ENCODE measurements at places on chromosomes 11 and 22.
A peak's percentile ranks its signal among the peaks of the same experiment; 100 is the strongest.

DNA sequence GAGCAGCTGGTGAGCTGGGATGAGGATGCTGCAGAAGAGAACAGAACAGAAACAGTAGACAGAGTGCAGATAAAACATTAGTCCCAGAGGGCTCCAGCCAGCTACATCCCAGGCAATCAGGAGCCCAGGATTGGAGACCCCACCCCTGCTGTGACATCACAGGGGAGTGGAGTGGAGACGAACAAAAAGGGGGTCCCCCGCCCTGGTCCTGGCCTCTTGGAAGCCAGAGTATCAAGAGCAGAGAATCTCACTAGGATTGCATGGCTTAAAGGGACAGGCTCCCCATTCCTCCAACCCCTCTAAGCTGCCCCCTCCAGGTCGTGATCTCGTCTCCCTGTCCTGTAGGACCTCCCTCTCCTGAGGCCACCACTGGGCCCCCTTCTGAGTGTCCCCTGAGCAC is at the start of gene P2RX3:
Gene P2RX3, plus strand, starts transcription at position 211 of the 400 bp plus-strand sequence. CDS start 199 bp downstream, outside the sequence.
- DNase-seq, result no peak

GRCh38 chr11:44590769-44591168 is 25.3 kb downstream of the CD82 start:
- no peak for DNase-seq

DNA sequence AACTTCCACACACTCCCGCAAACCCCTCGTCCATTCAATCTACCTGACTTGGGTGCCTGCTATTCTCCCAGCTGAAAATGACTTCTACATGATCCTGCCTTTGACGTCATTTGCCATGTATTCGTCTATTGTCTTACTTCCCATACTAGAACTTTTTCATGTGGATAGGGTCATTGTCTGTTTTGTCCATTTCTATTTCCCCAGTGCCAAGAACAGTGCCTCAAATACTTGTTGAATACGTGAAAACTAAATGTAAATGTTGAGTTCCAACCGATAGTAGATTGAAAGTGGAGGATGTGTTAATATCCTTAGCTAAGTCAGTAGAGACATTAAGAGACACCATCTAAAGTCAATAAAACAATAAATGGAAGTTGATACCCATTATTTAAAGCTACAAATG is 935 bp downstream of the TRIM68 start:
- no peak for DNase-seq

- DNase-seq, result no peak
Measured at GRCh38 chr11:13297917-13298356, 20.3 kb downstream of the BMAL1 start.

DNA sequence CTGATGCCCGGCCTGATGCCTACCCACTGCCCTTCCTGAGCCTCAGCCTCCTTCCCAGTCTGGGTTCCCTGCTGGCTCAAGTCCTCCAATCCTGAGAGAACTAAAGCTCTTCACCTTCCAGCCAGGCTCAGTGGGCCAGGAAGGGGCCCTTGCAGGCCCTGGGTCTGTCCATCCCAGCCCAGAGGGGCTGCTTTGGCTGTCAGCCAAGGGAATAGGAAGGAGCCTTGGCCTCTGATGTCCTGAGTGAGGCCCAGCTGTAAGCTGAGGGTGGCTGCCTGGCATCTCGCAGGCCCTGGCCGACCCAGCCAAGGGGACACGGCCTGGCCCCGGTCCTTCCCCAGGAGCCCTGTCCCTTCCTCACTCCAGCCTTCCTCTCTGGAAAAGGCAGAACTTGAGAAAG is 83.4 kb downstream of the DHCR7 start:
- DNase-seq, result no peak

DNA sequence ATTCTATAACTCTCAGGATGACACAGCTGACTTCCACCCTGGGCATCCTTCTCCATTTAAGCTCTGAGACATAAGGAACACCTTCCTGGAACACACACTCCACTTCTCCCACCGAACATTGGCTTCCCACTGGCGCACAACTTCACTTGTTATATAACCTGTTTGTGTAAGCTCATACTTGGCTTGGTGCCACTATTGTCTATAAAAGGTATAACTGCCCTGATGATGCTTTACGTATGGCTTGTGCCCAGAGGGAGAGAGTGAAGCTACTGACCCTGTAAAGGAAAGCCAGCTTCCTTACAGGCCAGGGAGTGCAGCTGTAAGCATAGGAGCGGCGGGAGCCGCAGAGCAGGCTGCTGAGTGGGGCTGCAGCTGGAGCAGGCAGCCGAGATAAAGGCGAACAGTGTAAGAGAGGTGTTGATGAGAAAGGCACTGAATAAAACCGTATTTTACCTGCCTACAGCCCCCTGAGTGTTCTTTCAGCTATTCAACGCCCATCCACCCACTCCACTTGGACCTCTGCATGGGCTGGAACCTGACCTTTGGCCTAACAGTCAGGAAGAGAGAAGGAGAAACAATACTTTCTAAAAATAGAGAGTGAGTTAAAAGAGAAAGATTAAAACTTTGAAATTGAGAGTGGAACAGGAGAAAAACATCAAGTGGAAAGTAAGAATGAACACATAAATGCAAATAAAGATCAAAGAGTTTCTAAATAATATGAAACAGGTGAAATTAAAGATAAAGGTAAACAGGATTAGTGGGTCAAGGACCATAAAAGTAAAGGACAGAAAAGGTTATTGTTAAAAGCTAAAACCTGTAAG is 252.1 kb upstream of the ARHGAP42 start:
- DNase-seq, result no peak

DNA sequence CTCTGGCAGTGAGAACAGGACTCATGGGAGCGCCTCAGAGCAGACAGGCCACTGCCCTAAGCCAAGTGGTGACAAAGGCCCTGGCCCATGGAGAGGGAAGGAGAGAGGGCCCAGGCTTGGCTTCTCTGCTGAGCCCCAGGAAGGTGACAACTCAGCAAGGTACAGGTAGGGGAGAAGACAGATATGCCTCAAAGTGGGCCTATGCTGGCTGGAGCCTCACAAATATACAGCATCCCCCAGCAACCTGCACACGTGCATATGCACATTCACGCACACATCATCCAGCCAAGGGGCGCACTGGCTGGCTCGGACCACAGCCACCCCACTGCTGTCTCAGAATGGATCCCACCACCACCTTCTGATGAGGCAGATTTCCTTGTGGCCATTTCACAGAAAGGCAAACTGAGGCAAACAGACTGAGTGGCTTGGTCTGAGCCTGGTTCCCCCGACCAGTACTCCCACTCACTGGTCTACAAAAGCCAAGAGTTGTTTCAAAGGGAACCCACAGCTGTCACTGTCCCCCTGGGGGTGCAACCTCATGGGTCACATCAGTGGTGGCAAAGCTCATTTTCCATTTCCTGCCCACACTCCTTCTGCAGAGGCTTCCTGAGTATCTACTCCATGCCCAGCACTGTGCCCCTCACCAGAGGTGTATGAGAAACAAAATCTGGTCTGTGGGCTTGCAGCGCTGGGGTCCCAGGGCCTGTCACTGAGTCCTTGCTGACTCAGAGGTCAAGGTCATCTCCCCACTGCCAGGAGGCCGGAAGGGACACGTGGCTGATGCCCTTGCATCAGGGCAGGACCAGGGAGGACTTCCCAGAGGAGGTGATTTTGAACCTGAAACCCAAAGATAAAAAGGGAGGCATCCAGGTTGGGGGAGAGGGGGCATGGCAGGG is 67.3 kb upstream of the PRR5 start:
- DNase-seq, result no peak

GRCh38 chr11:122158171-122158570 is 42.2 kb upstream of the BLID start:
- no peak for DNase-seq

DNA sequence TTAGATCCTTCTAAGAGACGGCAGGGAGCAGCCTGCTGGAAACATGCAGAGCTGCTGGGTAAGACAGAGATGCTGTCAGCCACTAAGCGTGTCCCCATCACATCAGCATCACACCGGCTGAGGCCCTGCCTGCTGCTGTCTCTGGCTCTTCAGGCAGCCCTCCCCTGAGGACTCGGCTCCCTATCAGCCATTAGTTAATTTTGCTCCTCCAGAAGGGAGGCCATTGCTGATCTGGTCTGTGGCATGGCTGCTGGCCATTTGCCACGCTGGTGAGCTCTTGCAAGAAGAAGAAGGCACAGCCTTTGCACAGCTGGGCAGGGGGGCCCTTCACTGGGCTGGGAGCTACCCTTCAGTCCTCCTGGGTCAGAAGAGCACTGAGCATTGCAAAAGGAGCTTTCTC is 131.2 kb upstream of the PARVA start:
- DNase-seq, result no peak

DNA sequence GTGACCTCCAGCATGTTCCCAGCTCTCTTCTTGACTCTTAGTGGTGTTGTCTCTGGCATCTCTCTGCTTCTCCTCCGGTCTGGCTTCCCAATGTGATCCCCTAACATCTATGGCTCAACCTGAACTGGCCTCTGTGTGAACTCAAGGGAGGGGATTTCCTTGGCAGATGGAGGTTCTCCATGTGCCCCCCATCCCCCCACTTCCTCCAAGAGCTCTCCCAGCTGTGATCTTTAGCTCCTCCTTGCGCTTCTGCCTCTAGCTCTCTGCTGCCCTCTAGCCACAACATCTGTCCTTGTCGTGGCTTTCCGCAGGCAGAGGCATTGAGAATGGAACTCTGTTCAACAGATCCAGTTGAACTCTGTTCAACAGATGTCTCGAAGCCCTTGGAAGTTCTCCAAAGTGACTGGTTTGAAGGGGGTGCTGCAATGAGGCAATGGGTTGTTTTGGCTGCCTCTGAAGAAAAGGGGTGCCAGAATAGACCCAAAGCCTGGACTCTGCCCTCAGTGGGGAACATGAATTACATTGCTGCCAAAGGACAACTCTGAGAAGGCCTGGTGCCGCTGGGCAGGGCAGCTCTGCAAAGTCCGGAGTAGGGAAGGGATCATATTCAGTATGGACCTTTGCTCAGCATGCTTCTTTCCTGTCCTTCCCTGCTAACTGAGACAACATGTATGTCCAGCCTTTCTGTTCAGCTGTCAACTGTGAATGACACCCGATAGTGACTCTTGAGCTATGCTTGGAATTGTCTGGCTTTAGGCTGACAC is 61.9 kb downstream of the ADM start:
- DNase-seq, result peak; percentile 40

DNA sequence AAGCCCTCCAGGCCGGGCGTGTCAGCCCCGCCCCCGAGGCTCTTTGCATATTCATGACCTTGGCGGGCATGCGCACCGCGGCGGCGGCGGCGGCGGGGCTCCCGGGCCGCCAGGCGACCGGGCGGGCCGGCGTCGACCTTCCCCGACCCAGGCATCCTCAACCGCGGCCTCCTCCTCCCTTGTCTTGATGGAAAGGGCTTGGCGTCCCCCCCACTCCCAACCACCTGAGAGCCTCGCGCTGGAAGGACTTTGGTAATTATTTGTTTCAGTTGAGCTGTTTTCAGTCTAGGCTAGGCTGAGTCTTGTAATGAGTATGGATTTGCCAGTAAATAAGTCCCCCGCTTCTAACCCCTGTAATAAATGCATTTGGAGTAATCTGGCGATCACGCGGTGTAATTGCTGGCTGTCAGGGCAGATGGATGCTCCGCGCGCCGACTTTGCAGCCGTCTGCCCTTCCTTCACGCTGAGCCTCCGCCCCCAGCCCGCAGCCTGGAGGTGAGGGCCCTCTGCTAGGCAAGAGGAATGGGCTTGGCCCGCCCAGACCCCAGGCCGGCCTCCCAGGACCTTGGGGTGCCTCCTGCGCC is 25.2 kb downstream of the FLRT1 start:
- peak; percentile 59 for DNase-seq

DNA sequence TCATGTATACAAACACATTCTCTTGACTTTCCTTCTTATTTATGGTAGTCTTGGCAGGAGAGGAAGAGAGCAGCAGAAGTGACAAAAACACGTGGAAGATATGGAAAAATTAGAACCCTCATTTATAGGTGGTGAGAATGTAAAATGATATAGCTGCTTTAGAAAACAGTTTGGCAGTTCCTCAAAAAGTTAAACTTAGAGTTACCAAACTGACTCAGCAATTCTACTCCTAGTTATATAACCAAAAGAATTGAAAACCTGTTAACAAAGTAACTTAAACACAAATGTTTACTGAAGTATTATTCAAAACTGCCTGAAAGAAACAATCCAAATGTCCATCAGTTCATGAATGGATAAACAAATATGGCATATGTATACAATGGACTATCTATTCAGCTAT is 16.8 kb downstream of the NUCB2 start:
- DNase-seq, result no peak

DNA sequence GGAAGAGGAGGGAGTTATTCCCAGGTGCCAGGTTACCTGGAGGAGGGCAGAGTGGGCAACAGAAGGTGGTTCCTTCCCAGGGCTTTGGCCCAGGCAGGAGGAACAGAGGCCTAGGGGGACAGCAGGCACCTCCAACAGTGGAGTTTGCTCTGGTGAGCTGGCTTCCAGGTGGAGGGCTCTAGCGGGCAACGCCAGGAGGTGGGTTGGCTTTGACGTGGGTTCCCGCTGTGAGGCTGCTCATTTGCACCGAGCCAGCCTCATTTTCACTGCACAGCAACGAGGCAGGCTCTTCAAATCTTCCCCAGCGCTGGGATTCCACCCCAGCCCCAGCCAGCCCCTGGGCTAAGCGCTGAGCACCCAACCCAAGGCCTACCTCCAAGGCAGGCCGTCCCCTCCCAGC is 8.1 kb downstream of the IGSF9B start:
- DNase-seq, result no peak

GRCh38 chr11:68255526-68255925 is 16.2 kb downstream of the C11orf24 start:
- DNase-seq, result no peak

DNA sequence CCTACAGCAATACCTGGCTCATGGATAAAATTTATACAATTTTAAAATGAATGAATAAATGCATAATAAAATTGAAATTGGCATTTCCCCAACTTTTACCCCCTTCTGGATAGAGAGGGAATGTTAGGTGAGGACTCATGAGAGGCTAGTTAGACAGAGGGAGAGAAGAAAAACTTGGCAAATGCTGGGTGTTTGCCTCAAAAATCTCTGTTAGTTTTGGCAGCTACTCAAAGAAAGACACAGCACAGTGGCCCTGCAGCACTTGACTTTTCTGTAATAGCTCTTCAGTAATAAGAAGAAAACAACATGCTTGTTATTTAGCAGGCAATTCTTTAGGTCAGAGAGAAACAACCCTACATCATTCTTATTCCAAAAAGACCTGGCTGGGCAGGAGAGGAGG is 20.7 kb upstream of the IZUMO1R start:
- no peak for DNase-seq

DNA sequence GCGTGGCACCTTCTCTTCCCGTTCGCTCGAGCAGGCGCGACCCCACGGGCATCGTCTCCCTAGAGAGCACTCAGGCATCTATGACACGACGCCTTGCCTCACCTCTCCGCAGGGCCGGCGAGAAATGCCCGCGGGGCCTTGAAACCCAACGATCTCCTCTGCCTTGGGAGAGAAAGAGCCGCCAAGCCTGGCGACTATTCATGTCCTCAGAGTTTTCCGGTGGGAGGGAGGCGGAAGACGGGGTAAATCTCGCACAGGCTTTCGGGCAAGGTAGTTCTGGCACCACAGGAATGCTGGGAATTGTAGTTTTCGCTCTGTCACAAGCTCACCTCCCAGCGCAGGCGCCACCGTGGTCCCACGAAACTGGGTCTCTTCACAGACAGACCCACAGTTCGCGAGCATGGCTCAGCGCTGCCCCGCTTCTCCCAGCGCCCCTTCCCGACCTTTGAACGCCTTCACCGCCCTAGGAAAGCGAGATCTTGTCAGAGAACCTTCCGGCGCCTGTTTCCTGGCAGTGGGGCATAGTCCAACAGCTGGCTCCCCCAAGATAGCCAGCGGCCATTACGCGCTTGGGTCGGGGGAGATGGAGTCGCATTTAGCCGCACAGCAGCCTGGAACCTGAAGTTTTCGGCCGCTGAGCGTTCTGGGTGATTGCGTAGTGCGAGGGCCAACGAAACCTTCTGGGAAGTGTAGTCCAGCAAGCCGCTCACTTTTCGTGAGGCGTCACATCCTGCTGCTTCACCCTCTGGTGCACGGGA is at the start of gene CCDC90B:
Gene CCDC90B, minus strand, starts transcription at position 597 of the 758 bp plus-strand sequence. Its CDS starts 395 bp downstream, at position 202.
- peak; percentile 89 for DNase-seq
